ENCODE measurements at places on chromosomes 1 and 21.
A peak's percentile ranks its signal among the peaks of the same experiment; 100 is the strongest.

GRCh38 chr1:39575191-39576015 lies 1.2 kb downstream of the PABPC4 start:
- DNase-seq: peak; percentile 60

DNA sequence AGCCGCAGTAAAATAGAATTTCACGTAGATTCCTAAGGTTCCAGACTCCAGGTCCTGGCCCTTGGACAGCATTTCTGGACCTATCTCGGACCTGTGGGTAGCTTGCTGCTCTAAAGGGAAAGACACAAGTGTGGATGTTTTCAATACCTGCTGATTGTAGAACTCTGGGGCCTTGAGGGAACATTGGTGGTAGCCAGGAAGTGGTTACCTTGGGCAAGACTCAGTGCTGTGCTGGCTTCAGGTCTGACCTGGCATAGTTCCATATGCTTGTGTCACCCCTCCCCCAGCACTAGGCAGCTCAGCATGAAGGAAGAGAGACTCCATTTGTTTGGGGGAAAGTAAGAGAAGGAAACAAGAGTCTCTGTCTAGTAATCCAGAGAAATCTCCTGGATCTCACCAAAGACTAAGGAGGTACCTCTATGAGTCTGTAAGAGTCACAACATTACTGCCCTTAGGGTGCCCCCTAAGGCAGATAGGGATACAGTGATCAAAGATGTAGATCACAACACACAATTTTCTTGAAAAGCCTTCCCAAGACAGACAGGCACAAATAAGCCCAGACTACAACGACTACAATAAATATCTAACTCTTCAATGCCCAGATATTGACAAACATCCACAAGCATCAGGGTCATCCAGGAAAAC lies 398.8 kb downstream of the TGFB2 start:
- no peak for DNase-seq

DNA sequence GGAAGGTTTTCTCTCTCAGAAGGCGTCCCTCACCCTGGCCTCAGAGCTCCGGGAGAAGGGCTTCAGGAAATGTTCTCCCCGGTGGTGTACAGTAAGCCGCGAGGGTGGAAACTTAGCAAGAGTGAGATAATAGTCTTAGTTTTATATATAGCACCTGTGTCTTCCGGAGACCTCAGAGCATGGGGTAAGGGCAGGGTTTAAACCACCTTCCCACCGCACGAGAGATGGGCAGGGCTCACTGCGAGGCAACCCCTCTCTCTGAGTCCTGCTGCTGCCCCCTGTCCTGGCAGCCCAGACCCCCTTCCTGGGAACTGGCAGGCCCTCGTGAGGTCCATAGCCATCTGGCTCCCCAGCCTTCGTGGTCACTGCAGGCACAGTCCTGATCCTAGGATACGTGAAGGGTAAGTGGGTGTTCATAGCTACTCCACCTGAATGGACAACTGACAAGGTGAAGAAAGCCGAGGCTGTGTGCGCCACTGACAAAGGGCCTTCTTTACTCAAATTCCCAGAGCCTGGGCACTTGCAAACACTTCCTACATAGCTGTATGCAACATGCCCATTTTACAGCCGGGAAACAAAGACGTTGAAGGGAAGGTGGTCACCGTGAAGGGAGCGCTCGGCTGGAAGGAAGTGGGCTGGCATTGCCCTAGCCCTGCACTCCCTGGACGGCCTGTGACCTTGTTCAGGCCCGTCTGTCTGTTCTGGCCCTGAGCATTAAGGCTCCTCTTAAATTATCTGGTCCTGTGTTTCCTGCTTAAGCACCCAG lies 26.9 kb downstream of the ITPKB start:
- peak; percentile 68 for DNase-seq

GRCh38 chr1:208603721-208604120 lies 359.5 kb upstream of the PLXNA2 start:
- no peak for DNase-seq

- no peak for DNase-seq
These were observed 39.9 kb upstream of the AJAP1 start for GRCh38 chr1:4614371-4615137.

DNA sequence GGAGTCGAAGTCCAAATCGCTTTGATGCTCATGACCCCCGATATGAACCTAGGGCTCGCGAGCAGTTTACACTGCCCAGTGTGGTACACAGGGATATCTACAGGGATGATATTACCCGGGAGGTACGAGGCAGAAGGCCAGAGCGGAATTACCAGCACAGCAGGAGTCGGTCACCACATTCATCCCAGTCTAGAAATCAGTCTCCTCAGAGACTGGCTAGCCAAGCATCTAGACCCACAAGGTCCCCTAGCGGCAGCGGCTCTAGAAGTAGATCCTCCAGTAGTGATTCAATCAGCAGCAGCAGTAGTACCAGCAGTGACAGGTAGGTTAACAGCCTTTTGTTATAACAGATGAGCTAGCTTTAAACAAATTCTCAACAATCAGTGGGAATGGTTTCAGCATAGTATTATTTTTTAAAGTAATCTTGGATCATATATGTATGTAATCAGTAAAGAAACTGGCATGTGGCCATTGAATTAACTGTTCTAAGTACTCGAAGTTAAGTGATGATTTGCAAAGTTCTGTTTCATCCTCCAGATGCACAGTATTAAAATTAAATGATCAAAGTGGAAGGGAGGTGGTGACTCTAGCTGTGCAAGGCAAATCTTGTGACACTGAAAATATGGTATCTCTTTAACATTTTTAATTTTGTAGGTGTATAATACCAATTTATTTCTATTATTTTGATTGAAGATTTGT lies 29.0 kb downstream of the SPEN start:
- DNase-seq: no peak
